ENCODE measurements at places on chromosomes 3 and 15.

DNA sequence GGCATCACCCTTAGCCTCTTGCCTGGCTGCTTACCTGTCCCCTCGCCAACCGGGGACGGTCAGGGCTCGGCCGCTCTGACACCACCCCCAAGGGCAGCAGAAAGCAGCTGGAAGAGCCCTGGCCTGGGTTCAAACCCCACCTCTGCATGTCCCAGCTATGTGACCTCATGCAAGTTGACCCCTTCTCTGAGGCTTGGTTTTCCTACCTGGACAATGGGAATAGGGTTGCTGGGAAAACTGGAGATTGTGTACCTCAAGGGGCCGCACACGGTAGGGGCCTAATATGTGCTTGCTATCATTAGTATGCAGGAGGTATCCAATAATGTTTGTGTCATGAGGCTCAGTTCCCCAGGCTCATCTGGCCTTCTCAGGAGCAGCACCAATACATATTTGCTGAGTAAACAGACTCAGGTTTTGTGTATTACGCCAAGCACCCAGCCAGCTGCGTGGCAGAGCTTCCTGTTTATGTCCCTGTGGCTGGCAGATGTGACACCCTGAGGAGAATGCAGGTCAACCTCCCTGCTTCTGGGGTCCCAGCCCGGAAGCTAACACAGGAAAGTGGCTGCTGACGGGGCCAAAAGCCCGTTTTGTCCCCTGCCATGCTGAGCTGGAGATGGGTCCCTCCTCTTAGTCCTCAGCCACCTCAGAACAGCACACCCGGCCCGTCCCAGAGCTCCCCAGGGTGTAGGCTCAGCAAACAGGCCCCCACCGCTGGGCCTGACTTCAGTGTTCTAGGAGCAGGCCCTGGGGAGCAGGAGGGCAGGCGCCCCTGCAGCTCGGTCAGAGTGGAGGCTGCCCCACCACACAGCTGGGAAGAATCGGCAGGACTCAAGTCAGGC lies 29.7 kb downstream of the PLXND1 start:
- DNase-seq, result peak; percentile 69

- DNase-seq, result peak; percentile 65
Observed at GRCh38 chr3:45659661-45660566, 29.3 kb upstream of the SACM1L start.

DNA sequence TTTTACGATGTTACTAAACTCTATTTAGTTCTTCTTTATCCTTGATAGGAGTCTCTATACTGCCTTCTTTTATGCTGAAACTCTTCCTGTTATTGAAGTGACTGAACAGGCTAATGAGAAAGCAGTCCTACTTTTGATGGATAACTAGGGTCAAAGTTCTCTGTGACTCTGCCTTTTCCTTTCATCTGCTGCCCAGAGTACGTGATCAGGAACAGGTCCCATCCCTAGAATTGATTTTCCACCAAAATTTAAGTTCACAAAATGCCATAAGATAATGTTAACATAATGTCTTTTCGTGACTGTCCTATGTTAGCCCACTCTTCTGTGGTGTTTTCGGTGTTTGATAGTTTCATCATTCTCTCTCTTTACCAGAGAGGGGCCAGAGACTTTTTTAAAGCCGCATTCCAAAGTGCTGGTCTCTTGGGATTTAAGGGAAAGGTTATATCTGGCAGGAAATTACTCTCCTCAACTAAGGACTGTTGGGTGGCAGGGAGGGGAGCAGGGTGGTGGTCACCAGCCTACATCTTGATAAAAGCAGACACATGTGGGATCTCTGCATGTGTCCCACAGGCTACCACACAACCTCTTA lies 50.3 kb upstream of the PLXND1 start:
- DNase-seq, result no peak

DNA sequence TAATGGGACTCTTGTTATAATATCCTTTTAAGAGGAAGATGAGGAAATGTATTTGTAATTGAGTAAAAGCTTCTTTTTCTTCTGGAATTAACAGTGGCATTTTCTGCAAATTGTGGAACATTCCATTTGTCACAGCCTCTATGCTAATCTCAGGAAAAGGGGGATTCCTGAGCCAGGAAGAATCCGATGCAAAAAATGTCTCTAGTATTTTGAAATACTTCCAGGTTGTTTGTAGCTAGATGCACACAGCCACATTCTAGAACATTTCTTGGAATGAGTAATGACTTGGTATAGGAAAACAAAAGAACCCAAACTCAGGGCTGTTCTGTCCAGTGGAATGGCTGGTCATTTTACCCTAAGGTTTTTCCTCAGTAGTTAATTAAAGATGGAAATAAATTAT lies 98.5 kb upstream of the SLC2A2 start:
- no peak for DNase-seq

GRCh38 chr3:100759950-100760349 lies 50.7 kb downstream of the TFG start:
- DNase-seq, result no peak
